SK-N-MC (cell line): ENCODE measurements at places on chromosomes 5 and 9.

- DNase-seq, result no peak
These were observed 2.1 kb downstream of the NEURL1B start for GRCh38 chr5:172642926-172643871.

GRCh38 chr5:73796164-73797131 lies 170.5 kb downstream of the ARHGEF28 start:
- peak; percentile 57 for DNase-seq

DNA sequence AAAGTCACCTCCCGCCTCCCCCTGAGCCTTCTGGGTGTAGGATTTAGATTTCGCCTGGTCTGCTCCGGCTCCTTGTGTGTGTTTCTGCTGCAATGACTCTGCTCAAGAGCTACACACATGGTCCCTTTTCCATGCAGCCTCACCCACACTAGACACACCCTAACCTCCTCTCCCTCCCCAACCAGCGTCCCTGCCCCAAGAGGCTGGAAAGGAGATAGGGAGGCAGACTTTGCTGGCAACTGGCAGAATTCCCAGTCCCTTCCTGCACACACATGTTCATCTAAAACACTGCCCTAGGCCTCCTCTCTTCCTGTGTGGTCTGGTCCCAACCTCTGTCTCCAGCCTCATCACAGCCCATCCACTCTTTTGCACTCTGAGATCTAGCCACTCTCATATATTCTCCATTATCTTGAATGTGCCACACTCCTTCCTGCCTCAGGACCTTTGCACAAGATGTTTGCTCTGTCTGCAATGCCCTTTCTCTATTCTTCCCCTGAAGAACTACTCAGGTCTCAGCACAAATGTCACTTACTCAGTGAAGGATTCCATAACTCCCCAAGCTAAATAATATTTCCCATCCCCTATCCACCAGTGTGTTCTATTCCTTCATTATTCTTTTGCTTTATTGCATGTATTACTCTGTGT lies 253.8 kb downstream of the CDK5RAP2 start:
- DNase-seq, result no peak

DNA sequence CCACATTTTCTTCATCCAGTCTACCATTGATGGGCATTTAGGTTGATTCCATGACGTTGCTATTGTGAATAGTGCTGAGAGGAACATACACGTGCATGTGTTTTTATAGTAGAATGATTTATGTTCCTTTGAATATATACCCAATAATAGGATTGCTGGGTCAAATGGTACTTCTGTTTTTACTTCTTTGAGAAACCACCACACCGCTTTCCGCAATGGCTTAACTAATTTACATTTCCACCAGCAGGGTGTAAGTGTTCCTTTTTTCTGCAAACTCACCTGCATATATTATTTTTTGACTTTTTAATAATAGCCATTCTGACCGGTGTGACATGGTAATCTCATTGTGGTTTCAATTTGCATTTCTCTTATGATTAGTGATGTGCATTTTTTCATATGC lies 82.2 kb upstream of the RFX3 start:
- no peak for DNase-seq
